Neural crest cell (in vitro differentiated cells): ENCODE measurements at places on chromosomes 4 and X.

DNA sequence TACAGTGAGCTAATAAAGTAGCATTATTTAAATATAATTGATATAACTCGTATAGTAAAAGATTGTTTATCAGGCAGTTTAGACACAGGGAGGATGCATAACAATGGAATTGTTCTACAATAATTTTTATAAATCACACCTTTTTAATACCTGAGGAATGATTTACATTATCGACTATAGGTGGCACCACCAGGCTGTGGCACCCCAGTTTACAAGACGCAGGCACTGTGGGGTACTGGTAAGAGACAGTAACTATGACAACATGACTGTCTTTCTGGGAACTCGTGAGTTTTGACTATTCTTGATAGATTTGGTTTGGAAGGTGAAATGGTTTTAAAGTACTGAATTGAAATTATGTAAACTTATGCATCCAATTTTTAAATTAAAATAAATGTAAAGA, 27.1 kb upstream of the STBD1 start:
- H3K4me1 ChIP-seq = peaks cover 12% of the 10 kb centered on the region
- no peaks in the 10 kb centered on the region for H3K27me3 ChIP-seq
- no peak overlapping the region for H3K4me3 ChIP-seq
- H3K27ac ChIP-seq = no peak overlapping the region

DNA sequence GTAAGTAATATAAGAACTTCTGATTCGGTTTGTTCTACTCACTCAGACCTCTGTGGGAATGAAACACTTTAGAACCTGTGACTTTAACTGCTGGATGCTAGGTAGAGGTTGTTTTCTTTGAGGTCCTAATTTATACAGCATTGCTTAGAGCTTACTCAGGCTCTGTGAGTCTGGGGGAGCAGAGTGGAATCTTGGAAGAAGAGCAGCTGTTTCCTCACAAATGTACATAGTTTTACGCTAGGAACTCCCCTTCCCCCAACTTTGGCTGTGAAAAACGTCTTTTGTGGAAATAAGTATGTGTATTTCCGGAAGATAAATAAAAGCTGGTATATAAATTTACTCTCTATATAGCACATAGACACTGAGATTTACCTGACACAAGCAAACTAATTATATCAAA, 141.4 kb downstream of the NAA11 start:
- H3K27ac ChIP-seq = no peak overlapping the region
- H3K27me3 ChIP-seq = no peaks in the 10 kb centered on the region
- H3K4me1 ChIP-seq = no peaks in the 10 kb centered on the region
- DNase-seq = no peak
- H3K36me3 ChIP-seq = peaks cover 5% of the 10 kb centered on the region
- H3K4me3 ChIP-seq = no peak overlapping the region

DNA sequence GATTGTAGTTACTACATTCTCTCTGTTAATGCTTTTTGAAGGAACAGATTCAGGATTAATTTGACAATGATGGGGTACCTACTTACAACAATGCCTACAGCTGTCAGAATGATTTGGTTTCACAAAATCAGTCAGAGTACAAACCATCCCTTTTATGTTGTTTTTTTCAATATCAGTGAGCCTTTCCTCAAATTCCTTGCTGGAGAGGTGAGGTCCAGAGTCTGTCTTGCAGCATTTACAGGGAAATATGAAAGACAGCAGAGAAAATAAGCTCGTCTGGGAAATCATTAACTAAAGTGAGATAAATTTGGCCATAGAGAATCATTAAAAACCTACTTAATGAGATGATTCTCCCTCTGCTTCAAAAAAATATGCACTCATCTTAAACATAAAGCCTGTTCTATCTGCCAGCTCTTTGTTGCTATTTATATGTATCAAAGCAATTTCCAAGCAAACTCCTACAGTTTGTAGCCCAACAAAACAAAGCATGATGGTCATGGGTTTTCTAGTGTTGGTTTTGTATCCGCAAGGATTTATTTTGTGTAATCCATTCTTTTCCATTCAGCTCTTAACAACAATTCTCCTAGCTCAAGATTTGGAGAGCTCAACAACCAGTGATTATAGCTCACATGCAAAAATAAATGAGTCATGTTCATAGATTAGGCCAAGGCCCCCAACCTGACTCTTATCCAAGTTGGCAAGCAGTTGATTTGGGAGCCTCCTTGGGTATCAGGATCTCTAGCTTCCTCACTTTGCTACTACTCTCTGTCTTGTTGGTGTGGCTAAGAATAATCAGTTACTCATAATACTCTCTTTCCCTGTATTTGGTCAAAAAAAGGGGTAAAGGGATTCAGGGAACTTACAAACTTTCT, 222.6 kb downstream of the ENOX2 start:
- H3K36me3 ChIP-seq = peaks cover 15% of the 10 kb centered on the region
- no peak overlapping the region for H3K4me3 ChIP-seq
- no peaks in the 10 kb centered on the region for H3K27me3 ChIP-seq

GRCh38 chr4:186104114-186104889, at the start of gene FAM149A:
FAM149A (plus strand) TSS chr4:186104704.
- no peak for DNase-seq
- H3K27ac ChIP-seq = peak within 1 kb of the TSS; percentile 73
- peaks cover 13% of the 10 kb centered on the region for H3K4me1 ChIP-seq
- no peaks in the 10 kb centered on the region for H3K36me3 ChIP-seq

DNA sequence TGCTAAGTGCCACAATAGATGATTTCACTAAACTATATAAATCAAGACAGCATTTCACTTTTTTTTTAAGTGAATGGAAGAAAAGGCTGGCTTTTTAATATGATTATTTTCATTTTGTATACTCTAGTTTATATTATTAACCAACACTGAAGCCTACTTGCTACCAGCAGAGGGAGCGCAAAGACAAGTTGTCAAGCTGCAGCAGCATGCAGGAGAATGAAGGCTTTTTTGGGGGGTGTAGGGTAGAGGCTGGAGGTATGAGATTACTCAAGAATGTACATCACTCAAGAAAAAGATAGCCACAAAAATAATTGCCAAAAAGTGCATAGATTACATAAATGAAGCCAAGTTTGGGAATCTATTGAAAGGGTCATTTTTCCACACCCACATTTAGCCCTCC, 519.5 kb downstream of the FGF13 start:
- peaks cover 7% of the 10 kb centered on the region for H3K27me3 ChIP-seq
- DNase-seq = peak; percentile 30
- no peaks in the 10 kb centered on the region for H3K36me3 ChIP-seq
- H3K27ac ChIP-seq = no peak overlapping the region
- H3K4me3 ChIP-seq = no peak overlapping the region

- no peak for DNase-seq
- peaks cover 4% of the 10 kb centered on the region for H3K4me1 ChIP-seq
- H3K4me3 ChIP-seq = no peak overlapping the region
- H3K27me3 ChIP-seq = no peaks in the 10 kb centered on the region
Observed at GRCh38 chrX:42119076-42119475, 195.7 kb upstream of the CASK start.

DNA sequence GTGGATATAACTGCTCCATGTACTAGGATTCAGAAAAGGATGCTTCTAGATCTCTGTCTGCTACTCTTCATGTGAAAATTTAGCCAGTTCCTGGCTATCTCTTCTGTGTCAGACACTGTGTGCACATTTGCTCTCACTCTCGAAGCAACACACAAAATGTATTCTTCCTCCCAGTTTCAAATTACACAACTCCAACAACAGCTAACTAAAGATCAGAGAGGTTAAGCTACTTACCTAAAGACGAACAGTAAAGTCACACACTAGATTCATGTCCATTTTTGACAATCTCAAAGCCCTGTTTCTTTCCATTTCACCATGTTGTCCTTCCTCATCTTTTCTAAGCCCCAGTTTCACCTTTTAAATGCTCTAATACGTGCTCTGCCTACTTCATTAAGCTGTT, 2.2 kb downstream of the CLNK start:
- peaks cover 10% of the 10 kb centered on the region for H3K4me1 ChIP-seq
- H3K27ac ChIP-seq = no peak overlapping the region
- no peaks in the 10 kb centered on the region for H3K27me3 ChIP-seq
- H3K4me3 ChIP-seq = no peak overlapping the region
- DNase-seq = no peak

DNA sequence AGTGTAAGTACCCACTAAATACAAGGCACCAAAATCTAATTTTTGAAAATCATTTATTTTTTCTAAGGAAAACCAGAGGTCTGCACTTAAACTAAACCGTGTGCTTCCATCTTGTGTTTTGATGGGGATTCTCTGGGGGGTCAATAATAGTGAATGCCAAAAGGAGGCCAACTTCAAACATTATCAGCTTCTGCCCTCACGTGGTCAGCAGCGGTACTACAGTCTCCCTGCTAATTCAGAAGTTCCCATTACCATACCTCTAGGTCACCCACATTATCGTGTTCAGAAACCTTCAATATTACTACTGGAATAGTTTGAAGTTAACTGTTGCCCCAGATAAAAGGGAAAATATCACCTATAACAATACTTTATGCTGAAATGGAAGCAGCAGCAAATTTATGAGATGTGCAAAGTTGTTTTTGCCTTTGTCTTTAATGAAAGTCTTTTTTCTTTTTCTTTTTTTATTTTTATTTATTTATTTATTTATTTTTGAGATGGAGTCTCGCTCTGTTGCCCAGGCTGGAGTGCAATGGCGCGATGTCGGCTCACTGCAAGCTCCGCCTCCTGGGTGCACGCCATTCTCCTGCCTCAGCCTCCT, 17.3 kb downstream of the CTPS2 start:
- H3K4me3 ChIP-seq = no peak overlapping the region
- DNase-seq = peak; percentile 80
- H3K4me1 ChIP-seq = peaks cover 3% of the 10 kb centered on the region

GRCh38 chrX:153744210-153745066, 19.6 kb upstream of the PLXNB3 start:
- H3K4me1 ChIP-seq = no peaks in the 10 kb centered on the region
- H3K36me3 ChIP-seq = no peaks in the 10 kb centered on the region
- no peak overlapping the region for H3K27ac ChIP-seq

GRCh38 chrX:111756486-111756885, 75.5 kb downstream of the ALG13 start:
- H3K27ac ChIP-seq = no peak overlapping the region
- no peaks in the 10 kb centered on the region for H3K27me3 ChIP-seq
- no peak for DNase-seq
- H3K36me3 ChIP-seq = peaks cover 47% of the 10 kb centered on the region
- H3K4me1 ChIP-seq = no peaks in the 10 kb centered on the region

GRCh38 chrX:39883666-39884065, 214.1 kb downstream of the BCOR start:
- DNase-seq = no peak
- no peak overlapping the region for H3K27ac ChIP-seq
- no peak overlapping the region for H3K4me3 ChIP-seq

- no peaks in the 10 kb centered on the region for H3K27me3 ChIP-seq
- peaks cover 26% of the 10 kb centered on the region for H3K4me1 ChIP-seq
- DNase-seq = no peak
- H3K36me3 ChIP-seq = peaks cover 7% of the 10 kb centered on the region
- no peak overlapping the region for H3K27ac ChIP-seq
Observed at GRCh38 chrX:154056770-154057241, 37.1 kb upstream of the IRAK1 start.

DNA sequence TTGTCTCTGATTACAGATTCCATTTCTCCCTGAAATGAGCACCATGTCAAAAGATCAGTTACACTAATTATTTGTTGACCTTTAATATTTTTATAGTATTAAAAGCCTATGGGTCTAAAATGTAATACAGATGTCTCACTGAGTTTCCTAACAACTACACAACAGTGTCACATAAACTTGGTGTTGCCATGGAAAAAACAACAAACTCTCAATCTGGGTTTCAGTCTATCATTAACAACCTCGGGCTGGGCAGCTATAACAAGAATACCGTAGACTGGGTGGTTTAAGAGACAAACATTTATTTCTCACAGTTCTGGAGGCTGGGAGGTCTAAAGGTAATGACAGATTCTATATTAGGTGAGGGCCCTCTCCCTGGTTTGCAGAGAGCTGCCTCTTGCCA, 407.1 kb downstream of the HNRNPD start:
- H3K4me3 ChIP-seq = no peak overlapping the region
- no peak for DNase-seq

DNA sequence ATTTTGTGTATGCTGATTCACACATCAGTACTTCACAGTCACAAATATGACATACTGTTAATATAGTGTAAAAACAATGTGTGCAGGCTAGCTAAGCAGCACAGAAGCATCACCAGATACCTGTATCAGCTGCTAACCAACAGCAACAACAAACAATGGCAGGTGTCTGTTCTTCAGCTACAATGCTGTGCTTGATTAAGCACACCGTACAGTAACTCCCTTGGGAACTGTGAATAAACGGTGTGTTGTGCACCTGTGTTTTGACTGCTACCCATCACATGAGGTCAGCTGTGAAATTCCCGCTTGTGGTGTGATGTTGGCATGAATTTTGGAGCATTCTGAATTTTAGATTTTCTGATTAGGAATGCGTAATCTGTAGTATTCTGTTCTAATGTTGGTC, 379.7 kb upstream of the FAT1 start:
- no peaks in the 10 kb centered on the region for H3K4me1 ChIP-seq
- no peak overlapping the region for H3K4me3 ChIP-seq
- H3K27me3 ChIP-seq = no peaks in the 10 kb centered on the region
- DNase-seq = no peak
- peaks cover 3% of the 10 kb centered on the region for H3K36me3 ChIP-seq
- no peak overlapping the region for H3K27ac ChIP-seq

GRCh38 chr4:54227256-54228055, 1.6 kb upstream of the PDGFRA start:
- H3K36me3 ChIP-seq = no peaks in the 10 kb centered on the region
- H3K4me1 ChIP-seq = peaks cover 42% of the 10 kb centered on the region
- peak overlapping the region; percentile 88 for H3K4me3 ChIP-seq
- H3K27me3 ChIP-seq = peaks cover 99% of the 10 kb centered on the region

GRCh38 chr4:129788486-129788885, 692.5 kb downstream of the C4orf33 start:
- H3K27me3 ChIP-seq = no peaks in the 10 kb centered on the region
- H3K36me3 ChIP-seq = no peaks in the 10 kb centered on the region
- no peaks in the 10 kb centered on the region for H3K4me1 ChIP-seq
- DNase-seq = no peak
- no peak overlapping the region for H3K27ac ChIP-seq

GRCh38 chrX:79366556-79366872, 620 bp downstream of the ITM2A start:
- no peak for DNase-seq
- peaks cover 11% of the 10 kb centered on the region for H3K4me1 ChIP-seq
- no peaks in the 10 kb centered on the region for H3K36me3 ChIP-seq
- peak overlapping the region; percentile 82 for H3K4me3 ChIP-seq
- no peak overlapping the region for H3K27ac ChIP-seq
- H3K27me3 ChIP-seq = peaks cover 34% of the 10 kb centered on the region

- no peak for DNase-seq
- H3K4me3 ChIP-seq = no peak overlapping the region
- H3K27me3 ChIP-seq = no peaks in the 10 kb centered on the region
Observed at GRCh38 chr4:179486570-179487335, 2044.5 kb upstream of the AGA start.

GRCh38 chr4:72468904-72469502, 100.0 kb downstream of the ADAMTS3 start:
- no peaks in the 10 kb centered on the region for H3K36me3 ChIP-seq
- no peaks in the 10 kb centered on the region for H3K27me3 ChIP-seq
- no peak overlapping the region for H3K27ac ChIP-seq
- peaks cover 4% of the 10 kb centered on the region for H3K4me1 ChIP-seq
- no peak for DNase-seq
- H3K4me3 ChIP-seq = no peak overlapping the region
